ENCODE measurements at places on chromosomes 12 and 14.

DNA sequence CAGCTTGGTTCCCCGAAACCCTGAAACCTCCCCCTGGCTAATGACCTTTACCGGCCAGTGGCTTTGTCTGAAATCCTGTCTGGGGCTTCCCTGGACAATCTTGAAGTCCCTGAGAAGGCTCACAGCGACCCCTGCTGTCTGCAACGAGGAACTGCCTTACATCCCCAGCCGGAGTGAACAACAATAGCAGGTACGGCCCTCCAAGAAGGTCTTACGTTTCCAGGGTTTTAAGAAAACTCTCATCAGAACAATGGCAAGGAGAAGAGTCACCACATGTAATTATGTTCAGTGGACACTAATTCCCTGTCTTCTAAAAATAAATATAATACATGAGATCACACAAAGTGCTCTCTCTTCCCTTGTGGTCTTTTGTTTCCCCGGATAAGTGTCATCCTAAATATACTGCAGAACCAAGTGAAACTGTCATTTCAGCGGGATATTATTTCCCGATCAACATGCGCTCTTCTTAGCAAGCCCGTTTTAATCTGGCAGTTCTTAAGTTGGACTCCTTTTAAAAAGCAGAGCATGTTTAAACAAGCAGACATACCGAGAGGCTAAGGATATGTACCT, 53.3 kb downstream of the RBM19 start:
- no peak for DNase-seq

DNA sequence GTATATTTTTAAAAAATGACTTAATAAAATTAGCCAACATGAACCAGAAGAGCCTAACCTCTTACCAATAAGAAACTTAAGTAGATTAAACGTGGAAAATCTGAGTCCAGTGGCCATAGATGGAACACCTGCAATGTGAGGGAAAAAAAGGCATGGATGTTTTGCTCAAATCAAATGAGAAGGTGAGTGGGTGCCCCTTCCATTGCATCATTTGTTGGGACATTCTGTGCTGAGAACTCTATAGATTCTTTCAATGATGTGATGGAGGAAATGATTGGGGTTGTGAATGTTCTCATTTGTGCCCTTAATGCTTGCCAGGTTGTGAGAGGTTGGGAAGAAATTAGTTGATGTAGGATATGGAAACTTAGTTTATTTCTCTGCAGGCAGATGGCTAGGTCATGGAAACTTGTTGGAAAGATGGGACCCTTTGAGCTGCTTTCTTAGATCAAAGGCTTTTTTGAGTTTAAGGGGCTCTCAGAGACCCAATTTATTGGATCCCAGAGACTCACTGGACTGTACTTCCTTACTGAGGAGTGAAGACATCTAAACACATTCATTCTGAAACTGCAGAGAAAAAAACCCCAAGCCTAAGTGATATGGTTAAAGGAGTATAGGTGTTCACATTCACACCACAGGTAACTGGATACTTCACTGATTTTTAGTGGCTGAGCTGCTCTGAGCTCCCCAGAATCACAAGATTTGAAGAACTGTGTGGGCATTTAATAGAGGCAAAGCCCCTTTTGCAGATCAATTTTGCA, 95.9 kb downstream of the DACT1 start:
- no peak for DNase-seq

DNA sequence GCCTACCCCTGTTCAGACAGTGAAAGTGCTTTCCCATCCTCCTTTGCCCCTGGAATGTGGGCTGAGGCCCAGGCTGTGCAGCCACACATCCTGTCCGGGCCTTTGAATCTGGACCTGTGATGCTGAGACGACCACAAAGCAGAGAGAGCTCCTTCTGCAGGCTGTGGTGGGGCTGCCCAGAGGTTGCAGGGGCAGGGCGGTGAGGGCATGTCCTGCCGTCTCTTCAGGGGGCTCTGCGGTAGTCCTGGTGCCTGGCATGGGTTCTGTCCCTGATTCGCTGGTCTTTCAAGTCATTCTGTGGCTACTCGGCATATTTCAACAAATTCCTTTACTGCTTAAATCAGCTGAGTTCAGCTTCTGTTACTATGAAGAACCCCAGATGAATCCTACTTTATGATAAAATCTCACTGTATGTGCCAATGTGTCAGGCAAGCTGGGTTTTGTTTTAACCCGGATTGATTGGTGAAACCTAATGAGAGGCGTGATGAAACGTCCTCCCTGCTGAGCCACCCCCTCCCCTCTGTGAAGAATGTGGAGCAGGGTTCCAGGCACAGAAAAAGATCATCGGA, 63.4 kb upstream of the DICER1 start:
- DNase-seq = peak; percentile 24

DNA sequence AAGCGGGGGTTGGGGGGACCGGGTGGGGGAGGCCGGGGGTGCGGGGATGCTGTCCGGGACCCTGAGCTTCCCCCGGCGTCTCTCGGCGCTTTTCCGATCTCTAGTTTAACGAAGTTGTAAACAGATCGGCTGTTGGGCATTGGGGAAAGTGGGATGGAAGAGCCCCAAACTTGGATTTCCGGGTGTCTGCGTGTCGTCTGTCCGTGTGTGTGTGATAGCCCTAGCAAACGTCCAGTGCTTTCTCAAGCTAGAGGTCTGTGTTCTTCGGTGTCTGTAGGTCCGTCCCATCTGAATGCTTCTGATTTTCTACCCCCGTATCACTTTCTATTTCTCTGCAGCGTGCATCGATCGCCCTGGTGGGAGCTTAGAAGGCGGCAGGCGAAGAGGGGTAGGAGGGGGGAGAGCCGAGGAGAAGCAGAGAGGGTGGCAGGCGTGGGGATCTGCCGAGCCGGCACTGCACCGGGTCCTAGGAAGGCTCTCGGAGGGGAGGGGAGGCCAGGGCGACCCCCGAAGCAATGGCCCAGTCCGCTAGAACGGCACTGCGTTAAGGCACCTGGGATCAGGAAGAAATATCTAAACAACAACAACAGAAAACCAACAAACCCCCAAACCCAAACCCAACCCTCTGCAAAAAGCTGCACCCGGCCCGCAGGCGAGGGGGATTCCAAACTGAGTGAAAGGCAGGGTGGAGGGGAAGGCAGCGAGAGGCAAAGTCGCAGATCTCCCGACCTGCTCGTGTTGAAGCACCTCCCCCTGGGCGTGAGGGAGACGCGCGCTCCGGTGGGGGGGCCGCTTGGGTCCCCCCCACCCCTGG, 1.0 kb downstream of the KCNA1 start:
- no peak for DNase-seq

DNA sequence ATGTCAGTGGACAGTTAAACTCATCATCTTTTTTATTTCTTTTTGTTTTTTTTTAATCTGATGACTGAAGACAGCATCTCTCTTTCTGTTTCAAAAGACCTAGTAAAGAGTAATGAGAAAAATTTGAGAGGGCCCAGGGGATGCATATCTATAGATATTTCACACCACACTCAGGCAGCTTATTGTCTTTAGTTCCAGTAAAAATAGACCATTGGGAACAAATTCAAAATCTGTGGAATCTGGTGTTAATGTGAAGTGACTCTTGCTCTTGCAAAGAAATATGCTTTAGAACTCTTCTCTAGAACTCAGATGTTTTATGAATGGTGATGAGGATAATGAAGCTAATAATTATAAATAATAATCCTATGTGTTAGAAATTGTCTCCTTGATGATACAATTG, 214.5 kb upstream of the ATP2B1 start:
- DNase-seq = no peak

DNA sequence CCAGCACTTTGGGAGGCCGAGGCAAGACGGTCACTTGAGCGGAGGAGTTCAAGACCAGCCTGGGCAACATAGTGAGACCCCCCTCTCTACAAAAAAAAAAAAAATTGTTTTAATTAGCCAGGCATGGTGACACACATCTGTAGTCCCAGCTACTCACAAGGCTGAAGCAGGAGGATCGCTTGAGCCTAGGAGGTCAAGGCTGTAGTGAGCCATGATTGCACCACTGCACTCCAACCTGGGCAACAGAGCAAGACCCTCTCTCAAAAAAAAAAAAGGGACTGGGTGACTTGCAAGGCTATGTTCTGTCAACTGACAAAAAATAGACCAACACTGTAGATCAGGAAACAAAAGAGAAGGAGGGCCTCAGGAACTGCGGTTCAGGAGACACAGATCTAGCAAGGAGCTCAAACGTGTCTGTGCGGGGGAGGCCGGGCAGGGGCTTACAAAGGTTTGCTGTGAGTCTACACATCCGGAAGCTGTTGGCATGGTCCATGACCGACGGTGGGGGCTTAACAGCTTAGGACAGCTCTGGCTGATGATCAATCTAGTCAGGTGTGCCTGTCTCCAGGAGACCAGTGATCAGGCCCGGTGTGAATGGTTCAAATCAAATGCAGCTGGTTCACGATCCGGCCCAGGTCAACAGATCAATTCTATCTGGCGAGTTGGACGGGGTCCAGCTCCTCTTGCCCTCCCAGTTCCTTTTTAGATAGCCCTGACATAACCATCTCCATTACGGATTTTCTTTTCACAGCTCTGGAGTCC, 31.7 kb upstream of the INF2 start:
- no peak for DNase-seq

GRCh38 chr14:91075553-91075952, 15.1 kb upstream of the RPS6KA5 start:
- DNase-seq = no peak

DNA sequence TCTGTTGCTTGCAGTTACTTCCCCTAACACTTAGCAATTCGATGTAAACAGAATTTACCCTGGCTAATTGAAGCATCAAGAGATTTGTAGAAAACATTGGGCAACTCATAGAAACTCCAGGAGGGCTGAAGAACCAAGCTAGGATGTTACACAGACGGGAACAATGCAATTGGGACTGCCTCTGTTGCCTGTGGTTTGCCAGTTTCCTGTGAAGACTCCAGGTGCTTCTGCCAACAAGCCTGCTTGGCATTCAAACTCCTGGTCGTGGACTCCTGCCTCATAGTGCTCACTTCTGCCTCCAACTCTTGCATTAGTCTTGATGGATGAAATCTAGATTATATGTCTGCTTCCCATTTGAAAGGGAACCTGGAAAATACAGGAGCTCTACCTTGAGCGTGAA, 246.0 kb downstream of the BMP4 start:
- DNase-seq = no peak

- no peak for DNase-seq
Observed at GRCh38 chr12:109663795-109664194, 49.8 kb upstream of the FAM222A start.

DNA sequence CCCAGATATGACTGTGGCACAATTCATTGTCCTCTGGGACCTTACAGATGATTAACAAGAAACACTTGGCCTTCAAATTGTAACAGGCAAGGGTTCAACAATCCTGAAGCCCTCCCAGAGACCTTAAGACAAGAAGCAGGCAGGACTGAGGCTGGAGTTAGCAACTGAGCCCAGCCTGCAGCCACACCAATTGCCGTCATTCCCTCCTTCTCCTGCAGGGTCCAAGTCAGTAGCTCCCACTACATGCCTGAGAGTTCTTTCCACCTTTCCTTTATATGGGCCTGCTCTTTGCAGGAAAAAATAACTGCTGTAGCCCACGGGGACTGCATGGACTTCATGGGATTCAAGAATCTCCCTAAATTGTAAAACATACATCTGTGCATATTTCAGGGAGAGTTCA, 2.4 kb upstream of the SERPINA4 start:
- no peak for DNase-seq

GRCh38 chr12:68162374-68162773, 2.8 kb upstream of the IFNG start:
- no peak for DNase-seq

DNA sequence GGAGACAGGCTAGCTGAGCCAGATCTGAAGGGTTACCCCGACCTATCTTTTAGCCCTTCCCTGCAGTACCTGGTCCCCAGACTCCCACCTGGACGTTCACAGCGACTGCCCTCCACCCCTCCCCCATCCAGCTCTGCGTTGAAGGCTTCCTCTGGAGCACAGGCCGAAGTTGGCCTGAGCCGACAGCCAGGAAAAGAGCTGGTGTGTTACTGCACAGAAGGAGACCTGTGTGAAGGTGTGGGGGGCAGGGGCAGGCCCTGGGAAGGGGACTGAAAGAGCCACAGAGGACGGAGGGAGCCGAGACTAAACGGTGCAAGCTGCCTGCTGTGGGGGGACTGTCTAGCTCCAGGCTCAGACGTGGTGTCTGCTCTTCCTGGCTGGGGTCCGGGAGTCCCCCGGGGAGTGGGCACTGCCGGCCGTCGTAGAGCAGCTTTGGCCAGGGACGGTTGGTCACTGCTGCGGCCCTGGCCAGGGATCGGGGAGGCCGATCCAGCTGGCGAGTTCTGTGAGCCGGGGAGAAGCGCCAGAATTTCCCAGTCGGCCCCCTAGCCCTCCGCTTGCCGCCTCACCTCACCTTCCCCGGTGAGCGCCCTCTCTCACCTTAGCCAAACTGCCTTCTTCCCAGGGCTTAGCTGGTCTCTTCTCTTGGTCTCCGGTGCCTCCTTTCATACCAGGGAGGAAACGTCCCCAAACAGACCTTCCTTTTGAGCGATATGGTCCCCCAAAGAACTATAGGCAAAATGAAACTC, 899 bp upstream of the COL2A1 start:
- no peak for DNase-seq

DNA sequence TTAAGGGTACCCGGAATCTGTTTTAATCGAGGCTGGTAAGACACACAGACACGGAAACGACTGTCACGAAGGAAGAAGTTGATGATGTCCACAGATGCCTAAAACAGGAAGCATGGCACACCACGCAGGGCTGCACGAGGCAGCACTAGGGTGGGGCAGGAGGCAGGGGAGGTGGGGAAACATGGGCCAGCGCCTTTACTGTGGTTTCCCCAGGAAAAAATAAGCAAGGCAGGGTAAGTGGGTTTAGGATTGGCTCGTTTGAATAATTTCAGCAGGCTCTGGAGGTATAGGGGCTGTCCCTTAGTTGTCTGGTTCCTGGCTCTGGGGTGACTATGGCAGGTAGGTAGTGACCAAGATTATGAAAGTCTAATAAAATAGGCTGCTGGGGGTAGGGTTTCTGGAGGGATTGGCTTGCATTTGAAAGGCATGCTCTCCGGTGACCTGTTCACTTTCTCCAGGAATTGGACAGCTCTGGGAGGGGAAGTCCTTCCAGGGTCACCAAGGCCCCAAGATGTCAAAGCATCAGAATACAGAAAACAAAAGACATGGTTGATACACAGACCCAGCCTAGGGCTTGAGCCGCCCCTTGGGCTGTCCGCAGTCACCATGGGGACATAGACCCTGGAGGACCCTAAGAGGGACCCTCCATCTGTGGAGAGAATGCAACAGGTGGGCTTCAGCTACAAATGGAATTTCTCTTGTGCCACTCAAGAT, 35.3 kb downstream of the MAP1LC3B2 start:
- DNase-seq = no peak

GRCh38 chr12:45077251-45077650, 26.4 kb upstream of the DBX2 start:
- no peak for DNase-seq

DNA sequence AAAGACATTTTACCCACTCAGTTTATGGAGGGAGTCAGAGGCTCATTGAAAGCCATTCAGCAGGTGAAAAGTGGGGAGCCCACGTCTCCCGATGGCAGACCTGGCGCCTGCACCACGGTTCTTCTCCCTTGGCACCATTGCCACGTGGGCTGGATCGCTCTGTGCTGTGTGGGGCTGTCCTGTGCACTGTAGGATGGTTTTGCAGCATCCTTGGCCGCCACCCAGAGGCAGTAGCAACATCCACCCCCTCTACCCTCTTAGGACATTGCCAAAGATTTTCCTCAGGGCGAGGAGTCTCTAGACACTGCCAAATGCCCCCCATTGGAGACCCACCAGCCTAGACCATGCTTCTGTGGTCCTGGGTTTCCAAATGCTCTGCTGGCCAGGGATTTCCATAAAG, 60.2 kb downstream of the SYNE3 start:
- no peak for DNase-seq

GRCh38 chr14:29475641-29476040, 452.0 kb downstream of the PRKD1 start:
- DNase-seq = no peak
